ENCODE measurements at places on chromosomes 3 and 15. TPM values are rescaled to one million over a fixed set of nuclear protein-coding genes. Genes with fewer than 3 reads are reported as not detected.

DNA sequence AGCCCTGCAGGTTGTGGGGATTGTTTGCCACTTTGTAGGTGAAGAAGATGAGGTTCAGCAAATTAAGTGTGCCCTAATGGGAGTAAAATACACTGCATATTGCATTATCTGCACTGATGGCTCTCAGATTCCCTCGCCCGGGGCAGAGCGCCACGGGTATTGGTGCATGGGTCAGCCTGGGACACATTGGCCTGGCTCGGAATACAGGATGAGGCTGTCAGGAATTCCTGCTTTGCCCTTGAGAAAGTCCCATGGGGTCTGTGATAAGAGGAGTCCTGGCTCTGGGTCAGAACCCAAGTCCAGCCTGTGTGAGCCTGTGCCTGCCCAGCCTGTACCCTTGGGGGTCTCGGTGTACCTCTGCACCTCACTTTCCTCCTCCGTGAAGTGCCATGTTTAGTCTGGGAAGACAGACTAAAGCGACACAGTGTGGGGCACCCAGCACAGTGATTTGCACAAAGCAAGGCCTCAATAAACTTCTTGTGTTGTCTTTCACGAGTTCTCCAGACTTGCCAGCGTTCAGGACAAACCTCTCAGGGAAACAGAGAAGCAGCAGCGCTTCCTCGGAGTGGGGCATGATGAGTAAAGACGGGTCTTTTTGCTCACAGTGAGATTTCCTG, 107.6 kb downstream of the LRRK1 start:
- peak; percentile 6 for DNase-seq

DNA sequence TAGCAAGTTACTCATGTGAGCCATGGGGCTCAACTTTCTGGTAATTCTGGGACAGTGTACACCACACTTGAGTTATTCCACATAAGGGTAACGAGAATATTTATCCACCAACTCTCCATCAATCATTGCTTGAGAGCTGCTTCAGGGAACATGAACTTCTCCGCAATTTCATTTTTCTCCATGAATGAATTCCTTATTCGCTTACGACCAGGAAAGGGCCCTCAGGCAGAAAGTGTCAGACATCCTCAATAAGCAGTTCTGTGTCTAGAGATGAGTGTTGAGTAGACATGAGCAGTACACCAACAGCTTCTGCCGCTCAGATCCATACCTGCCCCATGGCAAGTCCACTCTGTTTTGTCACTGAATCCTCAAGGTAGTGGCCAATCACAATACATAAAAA, 24.8 kb upstream of the IQCF2 start:
- DNase-seq = no peak

- no peak for DNase-seq
These were observed 206.6 kb downstream of the GBE1 start for GRCh38 chr3:81554801-81555200.

DNA sequence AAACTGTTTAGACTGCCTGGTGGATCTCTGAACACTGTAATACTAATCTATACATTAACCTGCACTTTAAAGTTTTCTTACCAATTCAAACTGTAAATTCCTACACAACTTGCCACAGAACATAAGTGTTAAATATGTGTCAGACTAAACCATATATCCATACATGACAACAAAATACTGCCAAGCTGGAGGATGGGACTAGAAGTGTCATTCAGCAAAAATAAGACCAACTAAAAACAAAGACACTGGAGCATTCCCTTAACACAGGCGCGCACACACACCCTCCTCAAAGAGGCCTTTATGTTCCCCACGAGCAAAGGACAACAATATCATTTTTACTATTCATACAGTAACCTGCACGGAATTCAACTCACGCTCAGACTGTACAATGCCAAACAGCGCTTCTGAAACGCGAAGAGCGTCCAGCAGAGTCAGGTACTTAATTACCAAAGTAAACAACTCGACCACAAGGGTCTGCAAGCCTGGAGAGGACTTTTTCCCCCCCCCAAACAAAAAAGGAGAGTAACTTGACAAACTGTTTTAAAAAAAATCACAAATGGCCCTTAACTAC, 1.1 kb downstream of the DCUN1D1 start:
- DNase-seq = no peak

GRCh38 chr3:117630469-117630868, 920.9 kb downstream of the TUSC7 start:
- DNase-seq = no peak

DNA sequence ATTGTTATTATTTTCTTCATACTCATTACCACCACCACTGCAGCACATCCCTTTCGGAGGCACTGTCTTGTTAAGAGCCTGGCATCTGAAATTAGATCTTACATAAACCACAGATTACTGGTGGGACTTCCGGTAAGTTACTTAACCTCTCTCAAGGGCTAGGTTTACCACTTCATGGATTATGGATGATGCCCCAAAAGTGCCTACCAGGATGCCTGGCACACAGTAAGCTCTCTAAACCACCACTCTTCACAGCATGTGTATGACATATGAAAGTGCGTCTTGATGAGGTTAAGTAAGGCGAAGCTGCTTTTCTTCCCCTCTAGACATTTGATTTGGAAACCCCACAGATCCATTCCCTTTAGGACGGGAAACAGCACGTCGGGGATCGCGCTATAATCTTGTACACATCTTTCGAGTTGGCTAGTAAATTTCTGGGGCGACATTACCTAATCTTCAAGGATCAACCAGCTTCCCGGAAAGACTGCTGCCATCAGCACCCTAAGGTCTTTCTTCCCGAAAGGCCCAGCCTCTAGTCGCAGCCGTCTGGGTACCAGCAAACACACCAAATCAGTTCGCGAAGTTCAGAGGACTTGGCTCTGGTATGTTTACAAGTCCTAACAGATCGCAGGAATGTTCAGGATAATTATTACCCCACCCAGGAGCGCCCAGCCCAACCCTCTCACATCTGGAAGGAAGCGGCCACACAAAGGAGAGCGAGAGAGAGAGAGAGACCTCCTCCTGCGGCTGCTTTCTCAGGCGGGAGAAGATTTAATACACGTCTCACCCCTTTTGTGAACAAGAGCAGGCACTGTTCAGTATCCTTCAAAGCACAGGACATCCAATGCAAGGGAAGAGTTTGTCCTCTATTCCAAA, 155.1 kb upstream of the FRMD4B start:
- no peak for DNase-seq

- DNase-seq = no peak
These were observed 39.6 kb upstream of the LAMP3 start for GRCh38 chr3:183202004-183202722.

GRCh38 chr15:55770261-55770660, 27.3 kb upstream of the PRTG start:
- no peak for DNase-seq

- no peak for DNase-seq
These were observed 650.0 kb upstream of the CFAP20DC start for GRCh38 chr3:59699648-59700320.

SERINC4 gene
- 0.23 TPM for total RNA-seq

FAM227B gene
- 6.0 TPM for total RNA-seq

GRCh38 chr15:88202231-88202630, 54.3 kb downstream of the NTRK3 start:
- no peak for DNase-seq

DNA sequence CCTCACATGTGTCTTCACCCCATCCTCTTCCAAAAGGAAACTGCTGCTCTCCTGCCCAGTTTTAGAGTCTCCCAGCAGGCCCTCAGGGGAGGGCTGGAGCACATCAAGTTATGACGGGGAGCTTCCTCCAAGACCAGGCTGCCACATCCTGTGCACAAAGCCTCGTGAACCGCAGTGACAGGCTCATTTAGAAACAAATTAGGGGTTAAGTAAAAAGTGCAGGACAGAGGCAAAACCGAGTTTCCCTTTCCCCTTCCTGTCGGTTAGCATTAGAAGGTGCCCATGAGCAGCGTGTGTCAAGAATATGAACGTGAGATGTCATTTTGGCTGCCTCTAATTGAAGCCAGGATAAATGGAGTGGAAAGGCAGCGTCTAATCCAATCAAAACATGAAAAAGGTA, 199.7 kb downstream of the ARRDC4 start:
- DNase-seq = no peak

- DNase-seq = no peak
These were observed 34.4 kb downstream of the B3GNT5 start for GRCh38 chr3:183287301-183287971.

GRCh38 chr3:157023226-157023625, 136.7 kb downstream of the CCNL1 start:
- no peak for DNase-seq

GRCh38 chr3:126982126-126982470, 817 bp upstream of the PLXNA1 start:
- no peak for DNase-seq

GPR171 gene
- 2.0 TPM for total RNA-seq

DNA sequence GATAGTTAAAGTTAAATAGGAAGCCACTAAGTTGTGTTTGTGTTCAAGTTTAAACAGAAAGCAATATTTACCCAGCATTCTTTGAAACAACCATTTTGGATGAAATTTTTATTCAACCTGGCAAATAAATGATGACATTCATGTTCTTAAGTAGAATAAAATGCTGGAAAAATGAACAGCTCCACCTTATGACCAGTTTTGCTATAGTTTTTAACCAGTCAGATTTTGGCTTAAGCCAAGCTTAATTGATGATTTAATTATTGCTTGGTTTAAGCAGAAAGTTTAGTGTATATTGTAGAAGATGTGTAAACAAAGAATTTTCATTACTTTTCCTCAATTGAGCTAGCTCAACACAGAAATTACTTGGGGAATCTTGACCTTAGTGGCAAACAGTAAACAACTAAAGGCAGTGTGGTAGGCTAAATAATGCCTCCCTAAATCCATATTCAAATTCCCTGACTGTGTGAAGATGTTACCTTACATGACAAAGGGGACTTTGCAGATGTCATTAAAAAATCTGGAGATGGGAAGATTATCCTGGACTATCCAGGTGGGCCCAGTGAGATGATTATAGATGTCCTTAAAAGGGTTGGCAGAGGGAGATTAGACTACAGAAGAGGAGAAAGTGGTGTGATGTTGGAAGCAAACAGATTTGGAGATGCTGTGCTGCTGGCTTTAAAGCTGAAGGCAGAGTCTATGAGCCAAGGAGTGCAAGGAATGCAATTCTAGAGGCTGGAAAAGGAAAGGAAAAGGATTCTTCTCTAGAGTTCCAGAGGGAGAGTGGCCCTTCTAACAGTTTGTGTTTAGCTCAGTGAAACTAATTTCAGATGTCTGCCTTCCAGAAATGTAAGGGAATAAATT, 448.6 kb upstream of the GOLIM4 start:
- no peak for DNase-seq

OXNAD1 gene
- 15.3 TPM for total RNA-seq

Measured in mucosa of gallbladder (tissue), 1 donor.